ENCODE measurements at places on chromosomes 13 and 19.

DNA sequence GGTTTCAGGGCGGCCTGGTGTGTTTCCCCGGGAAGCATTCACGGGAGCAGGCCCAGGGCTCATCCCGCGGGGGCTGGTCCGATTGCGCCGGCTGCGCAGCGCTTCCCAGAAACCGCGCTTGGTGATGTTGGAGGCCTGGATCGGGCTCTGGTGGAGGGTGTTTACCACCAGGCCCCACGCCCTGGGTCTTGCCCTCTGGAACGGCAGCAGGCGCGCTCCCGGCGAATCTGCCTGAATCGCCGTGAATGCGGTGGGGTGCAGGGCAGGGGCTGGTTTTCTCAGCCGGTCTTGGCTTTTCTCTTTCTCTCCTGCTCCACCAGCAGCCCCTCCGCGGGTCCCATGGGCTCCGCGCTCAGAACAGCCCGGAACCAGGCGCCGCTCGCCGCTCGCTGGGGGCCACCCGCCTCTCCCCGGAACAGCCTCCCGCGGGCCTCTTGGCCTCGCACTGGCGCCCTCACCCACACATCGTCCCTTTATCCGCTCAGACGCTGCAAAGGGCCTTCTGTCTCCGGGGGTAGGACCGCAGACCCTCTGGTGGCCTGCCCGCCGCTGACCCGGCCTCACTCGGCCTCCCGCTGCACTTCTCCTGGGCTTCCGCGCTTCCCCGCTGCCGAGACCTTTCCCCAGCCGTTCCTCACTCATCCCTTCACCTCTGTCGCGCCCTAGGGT, 69.4 kb upstream of the GJB6 start:
- DNase-seq = no peak

DNA sequence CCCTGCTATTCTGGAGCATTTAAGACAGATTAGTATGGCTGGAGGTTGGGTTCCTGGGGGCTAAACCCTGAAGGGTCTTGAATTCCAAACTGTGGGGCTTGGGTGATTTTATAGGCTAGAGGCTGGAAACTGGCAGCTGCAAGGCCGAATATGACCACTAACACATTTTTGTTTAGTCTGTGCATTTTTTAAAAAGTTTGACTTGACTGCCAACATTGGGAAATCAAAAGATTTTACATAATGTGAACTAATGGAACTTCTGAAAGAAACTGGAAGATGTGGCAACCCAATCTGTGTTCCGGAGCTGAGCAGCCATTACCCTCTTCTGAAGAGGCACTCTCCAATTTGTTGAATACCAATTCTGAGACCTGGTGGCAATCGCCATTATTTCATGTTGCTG, 5.1 kb downstream of the ZNF784 start:
- no peak for DNase-seq

GRCh38 chr13:78468621-78469020, 134.7 kb downstream of the POU4F1 start:
- no peak for DNase-seq

DNA sequence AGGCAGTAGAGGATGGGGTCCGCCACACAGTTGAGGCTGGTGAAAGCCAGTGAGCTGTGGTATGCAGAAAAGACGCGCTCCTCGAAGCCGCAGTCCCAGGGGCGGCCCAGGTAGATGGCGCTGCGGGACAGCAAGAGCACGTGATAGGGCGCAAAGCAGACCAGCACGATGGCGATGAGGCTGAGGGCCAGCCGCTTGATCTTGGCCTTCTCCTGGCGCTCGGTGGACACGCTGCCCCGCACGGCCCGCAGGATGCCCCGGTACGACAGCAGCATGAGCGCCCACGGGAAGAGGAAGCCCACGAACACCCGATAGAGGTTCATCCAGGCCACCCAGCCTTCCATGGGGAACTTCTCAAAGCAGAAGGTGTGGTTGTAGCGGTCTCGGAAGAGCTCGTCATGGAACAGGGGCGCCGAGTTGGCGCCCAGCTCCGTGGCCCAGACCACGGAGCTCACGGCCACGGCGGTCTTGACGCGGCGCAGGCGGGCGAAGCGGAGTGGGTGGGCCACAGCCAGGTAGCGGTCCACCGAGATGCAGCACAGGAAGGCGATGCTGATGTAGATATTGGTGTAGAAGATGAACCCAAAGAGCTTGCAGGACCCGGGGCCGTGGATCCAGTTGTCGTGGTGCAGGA, 6.5 kb upstream of the OPA3 start:
- DNase-seq = no peak

GRCh38 chr13:79297128-79297527, 108.9 kb downstream of the RBM26 start:
- no peak for DNase-seq

DNA sequence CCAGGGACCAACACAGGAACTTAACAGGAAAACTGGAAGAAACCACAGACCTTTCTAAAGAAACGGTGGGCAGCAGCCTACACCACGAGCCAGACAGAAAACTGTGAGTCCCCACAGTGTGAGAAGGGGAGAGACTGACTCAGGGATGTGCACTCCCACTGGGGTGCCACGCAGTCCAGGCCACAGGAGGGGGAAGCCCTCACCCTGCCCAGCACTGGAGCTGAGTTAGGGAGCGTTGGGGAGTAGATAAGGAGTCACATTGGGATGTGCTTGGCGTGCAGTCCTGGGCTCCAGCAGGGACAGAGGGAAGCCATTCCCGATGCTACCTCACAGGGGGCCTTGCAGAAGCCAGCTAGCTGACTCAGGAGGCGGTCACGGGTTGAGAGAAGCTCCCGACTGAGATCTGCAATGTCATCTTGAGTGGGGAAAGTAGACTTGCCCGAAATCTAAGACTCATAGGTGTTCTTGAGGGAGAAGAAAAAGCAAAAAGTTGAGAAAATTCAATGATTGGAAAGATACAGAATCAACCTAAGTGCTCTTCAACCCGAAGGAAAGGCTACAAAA, 17.3 kb downstream of the SIGLEC8 start:
- no peak for DNase-seq

DNA sequence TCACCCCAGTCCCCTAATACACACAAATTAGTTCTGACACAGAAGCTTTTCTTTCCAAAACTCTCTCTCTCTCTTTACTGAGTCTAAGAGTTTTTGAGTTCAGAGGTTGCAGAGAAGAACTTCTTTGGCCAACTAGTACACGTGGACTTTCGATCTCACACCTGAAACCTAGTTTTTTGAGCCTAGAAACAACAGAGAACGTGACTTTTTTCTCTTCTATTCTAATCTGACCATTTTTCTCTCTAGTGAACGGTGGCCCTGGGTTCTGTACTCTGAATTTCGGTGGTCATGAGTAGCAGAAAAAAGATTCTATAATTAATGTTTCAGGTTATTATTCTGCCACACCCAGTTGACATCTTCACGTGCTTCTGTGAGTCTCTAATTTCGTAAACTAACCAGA, 24.2 kb downstream of the PCDH20 start:
- DNase-seq = no peak
